ENCODE measurements at places on chromosomes 3 and 15. TPM values are rescaled to one million over a fixed set of nuclear protein-coding genes. Genes with fewer than 3 reads are reported as not detected.
A peak's percentile ranks its signal among the peaks of the same experiment; 100 is the strongest.

- no peak for DNase-seq
Observed at GRCh38 chr3:11379238-11379823, 107.1 kb downstream of the ATG7 start.

- no peak for DNase-seq
Observed at GRCh38 chr3:98594628-98595324, 1.4 kb upstream of the CPOX start.

- DNase-seq, result no peak
Observed at GRCh38 chr3:123102826-123103225, 36.0 kb downstream of the PDIA5 start.

DNA sequence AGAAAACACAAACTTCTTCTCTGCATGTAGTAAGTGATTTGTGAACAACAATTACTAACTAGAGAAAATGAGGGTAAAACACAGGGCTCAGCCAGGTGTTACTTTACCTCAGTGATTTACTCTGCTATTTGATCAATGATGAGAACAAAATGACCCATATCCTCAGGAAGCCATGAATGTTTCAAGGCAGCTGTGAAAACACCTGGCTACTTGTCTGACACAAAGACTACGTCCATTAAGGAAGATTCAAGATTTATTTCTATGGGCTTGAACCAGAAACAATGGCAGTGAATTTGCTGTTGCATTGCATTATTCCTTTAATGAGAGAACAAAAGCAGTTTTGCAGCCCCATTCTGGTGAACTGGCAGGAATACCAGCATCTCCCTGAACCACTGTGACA is 374.6 kb upstream of the ARL6 start:
- DNase-seq, result no peak

- peak; percentile 81 for DNase-seq
Observed at GRCh38 chr3:52554026-52554755, 17.8 kb downstream of the UQCC5 start.

DNA sequence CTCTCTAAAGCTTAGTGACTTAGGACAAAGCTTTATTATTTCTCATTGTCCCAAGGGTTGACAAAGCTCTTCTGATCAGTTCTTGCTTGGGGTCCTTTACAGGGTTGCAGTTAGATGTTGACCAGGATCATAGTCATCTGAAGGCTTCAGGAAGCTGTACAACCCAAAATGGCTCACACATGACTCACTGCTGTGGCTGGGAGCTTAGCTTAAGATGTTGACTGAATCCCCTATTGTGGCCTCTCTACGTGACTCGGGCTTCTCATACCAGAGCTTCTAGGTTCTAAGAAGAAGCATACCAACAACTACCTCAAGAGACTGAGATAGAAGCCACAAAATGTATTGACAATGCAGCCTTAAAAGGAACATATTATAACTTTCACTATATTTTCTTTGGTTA is 569.6 kb upstream of the ROBO2 start:
- DNase-seq, result no peak

DNA sequence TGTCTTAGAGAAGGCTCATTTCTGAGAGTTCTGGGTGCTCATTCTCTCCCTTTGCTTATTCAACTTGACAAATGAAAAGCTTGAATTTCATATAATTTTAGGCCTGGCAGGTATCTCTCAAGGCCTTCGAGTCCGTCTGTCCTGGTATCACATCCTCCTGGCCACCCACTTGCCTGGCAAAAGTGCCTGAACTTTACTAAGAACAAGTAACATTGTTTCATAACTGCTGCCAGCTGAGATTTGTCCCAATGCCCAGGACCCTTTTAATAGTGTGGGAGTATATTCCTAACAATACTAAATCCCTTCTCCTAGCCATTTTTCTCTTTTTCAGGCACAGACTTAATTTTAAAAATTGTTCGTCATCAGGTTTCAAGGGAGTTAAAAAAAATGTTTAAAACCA is 18.1 kb downstream of the LARP6 start:
- no peak for DNase-seq

DNA sequence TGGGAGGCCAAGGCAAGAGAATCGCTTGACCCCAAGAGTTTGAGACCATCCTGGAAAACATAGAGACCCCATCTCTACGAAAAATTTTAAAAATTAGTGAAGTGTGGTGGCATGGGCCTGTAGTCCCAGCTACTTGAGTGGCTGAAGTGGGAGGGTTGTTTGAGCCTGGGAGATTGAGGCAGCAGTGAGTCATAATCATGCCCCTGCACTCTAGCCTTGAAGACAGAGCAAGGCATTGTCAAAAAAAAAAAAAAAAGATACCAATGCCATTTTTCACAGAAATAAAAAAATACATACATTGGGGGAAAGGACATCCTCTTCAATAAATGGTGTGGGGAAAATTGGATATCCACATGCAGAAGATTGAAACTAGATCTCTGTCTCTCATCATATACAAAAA is 74.6 kb downstream of the CERS3 start:
- no peak for DNase-seq

GRCh38 chr3:184789314-184789998 is 22.5 kb upstream of the VPS8 start:
- peak; percentile 49 for DNase-seq

- DNase-seq, result no peak
Observed at GRCh38 chr3:127029658-127030507, 47.0 kb downstream of the PLXNA1 start.

DNA sequence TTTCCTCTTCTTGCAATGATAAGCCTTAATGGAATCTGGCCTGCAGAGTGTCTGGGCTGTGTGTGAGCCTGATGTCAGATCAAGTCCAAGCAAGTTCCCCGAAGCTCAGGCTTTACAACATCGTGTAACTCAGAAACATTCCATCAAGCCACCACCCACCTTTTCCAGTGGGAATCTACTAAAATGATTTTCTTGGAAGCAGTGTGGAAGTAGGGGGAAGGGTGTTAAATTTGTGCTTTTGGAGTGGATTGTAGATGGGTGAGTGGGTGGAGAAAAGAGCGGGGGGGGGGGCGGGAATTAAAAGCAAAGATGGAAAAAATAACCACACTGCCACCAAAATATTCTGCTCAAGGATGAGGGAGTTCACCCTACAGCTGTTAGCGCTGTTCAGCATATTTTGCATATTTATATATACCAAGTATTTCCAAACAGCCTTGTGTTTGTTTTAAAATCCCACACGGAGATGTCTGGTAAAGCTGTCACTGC is 53.6 kb downstream of the VGLL3 start:
- peak; percentile 38 for DNase-seq

DNA sequence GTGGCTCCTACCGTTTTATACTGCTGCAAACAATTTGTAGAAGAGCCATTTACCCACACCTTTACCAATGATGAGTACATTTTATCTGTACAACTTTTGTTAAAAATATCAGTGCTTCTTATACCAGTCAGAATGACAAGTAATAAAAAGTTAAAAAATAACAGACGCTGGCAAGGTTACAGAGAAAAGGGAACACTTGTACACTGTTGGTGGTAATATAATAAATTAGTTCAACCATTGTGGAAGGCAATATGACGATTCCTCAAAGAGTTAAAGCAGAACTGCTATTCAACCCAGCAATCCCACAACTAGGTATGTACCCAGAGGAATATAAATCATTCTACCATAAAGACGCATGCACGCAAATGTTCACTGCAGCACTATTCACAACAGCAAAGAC is 51.9 kb downstream of the ARRDC4 start:
- no peak for DNase-seq

- peak; percentile 46 for DNase-seq
Observed at GRCh38 chr15:73809728-73810501, 56.8 kb upstream of the INSYN1 start.

DNA sequence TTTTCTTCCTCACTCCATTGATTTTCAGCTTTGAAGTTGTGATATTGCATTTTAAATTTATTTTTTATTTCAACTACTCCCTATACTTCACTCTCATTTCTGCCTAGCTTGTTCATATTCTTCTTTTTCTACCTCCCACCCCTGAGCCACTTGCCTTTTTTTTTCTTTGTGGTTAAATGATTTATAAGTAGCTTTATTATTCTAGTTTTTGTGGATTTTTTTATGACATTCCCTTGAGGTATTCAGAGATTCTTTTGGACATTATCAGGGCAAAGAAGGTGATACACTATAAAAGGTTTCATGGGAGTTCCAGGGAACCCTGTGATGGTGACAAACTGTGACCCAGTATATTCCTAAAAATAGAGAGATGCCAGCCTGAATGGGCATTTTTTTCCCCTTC is 3.3 kb downstream of the C15orf61 start:
- no peak for DNase-seq

- DNase-seq, result no peak
Observed at GRCh38 chr3:75341324-75342067, 322.6 kb upstream of the FRG2C start.

DNA sequence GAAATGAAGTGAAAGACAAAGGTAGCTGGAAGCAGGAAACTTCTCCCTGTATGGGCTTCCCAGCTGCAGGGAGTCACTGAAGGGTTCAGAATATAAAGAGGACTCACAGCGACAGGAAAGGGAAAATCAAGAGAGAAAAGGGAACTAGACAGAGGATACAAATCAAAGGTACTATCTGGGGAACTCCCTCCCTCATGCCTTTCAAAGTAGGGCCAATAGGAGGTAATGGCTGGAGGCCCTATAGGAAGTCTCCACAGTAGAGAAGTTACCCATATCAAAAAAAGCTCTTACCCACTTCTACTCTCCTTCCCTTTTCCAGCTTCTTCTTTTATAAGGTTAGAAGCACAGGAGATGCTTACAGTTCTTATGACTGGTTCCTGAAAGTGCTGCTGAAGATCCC is 43.5 kb downstream of the FMN1 start:
- DNase-seq, result no peak

GRCh38 chr3:46649436-46649835 is 37.1 kb downstream of the FAM240A start:
- no peak for DNase-seq

GRCh38 chr3:160804762-160805161 is 48.7 kb downstream of the PPM1L start:
- peak; percentile 57 for DNase-seq

Gene IQCF5
- total RNA-seq, result not detected

Gene KBTBD13
- not detected for total RNA-seq

Gene ZNF385D
- total RNA-seq, result 3.9 TPM

Gene ISL2
- total RNA-seq, result not detected

Gene TTLL13
- total RNA-seq, result not detected
